ENCODE measurements at places on chromosomes 5 and 9. TPM values are rescaled to one million over a fixed set of nuclear protein-coding genes. Genes with fewer than 3 reads are reported as not detected.

IRGM gene
- 3.1 TPM for total RNA-seq

PTGS1 gene
- total RNA-seq, result not detected

SMIM33 gene
- 2.1 TPM for total RNA-seq

MYO10 gene
- 0.24 TPM for total RNA-seq

NR6A1 gene
- 0.19 TPM for total RNA-seq

HMCN2 gene
- not detected for total RNA-seq

ADAMTSL2 gene
- total RNA-seq, result not detected

FOXD4 gene
- not detected for total RNA-seq

NRARP gene
- total RNA-seq, result 0.86 TPM

ZNF454 gene
- total RNA-seq, result not detected

IL13 gene
- total RNA-seq, result 4.9 TPM

SPINK7 gene
- total RNA-seq, result not detected

KIF12 gene
- not detected for total RNA-seq
